ENCODE measurements at places on chromosomes 13 and 19.

DNA sequence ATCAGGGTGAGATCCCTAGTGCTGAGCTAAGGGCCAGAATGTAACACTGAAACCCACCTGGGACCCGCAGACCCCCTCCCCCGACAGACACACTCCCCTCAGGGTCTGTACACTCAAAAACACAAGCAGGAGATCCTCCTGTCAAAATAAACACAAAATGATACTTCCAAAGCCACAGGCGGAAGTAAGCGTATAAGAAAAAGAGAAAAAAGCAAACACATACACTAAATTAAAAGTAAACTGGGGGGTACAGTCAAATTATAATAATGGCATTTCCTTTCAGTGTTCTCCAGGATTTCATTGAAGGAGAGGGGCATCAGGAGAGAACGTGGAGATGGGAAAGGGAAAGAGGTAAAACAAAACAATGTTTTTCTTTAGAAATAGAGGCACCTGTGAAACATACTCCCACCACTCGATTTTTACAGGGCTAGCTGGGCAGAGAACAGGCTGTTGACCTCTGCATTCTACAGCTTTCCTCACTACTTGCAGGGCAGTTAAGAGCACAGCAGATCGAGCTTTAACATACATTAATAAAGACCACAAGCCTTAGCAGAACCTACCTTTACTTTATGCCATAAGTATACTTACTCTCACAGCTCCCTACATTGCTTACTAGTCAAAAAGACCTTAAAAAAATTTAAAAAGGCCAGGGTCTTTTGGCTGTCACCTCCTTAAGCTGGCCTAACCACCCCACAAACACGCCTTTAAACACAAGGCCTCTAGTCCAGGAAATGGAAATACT lies 5.3 kb downstream of the ZIC5 start:
- H3K27me3 ChIP-seq: peaks cover 79% of the 10 kb centered on the region
- no peak overlapping the region for H3K4me3 ChIP-seq
- no peak for DNase-seq
- no peak overlapping the region for H3K27ac ChIP-seq
- H3K4me1 ChIP-seq: peaks cover 2% of the 10 kb centered on the region
- no peaks in the 10 kb centered on the region for H3K36me3 ChIP-seq

DNA sequence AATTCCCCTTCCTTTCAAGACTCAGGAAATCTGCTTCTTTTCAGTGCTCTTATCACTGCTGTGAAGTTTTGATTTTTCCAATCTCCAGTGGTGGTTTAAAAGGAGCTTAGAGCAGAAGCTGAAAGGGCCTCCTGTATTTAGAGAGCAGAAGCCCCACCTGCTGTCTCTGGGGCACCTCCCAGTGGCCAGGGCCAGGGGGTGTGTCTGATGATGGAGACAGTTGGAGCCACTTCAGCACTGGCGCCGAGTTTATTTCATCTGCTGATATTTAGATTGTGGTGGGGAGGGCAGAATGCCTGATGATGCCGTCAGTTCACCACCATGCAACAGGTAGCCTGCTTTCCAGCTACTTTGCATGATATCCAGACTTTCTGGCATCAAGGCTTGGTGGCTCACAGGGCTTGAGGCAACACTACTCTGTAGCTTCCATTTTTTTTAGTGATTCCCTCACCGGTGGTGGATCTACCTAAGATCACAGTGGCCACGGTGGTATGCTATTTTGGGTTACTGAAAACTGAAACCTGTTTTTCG lies 371.9 kb downstream of the KCNRG start:
- H3K36me3 ChIP-seq: no peaks in the 10 kb centered on the region
- H3K27me3 ChIP-seq: no peaks in the 10 kb centered on the region
- peak; percentile 42 for DNase-seq
- H3K4me3 ChIP-seq: no peak overlapping the region
- H3K27ac ChIP-seq: peak overlapping the region; percentile 98

GRCh38 chr19:11446652-11447301 lies 11.3 kb downstream of the PRKCSH start:
- no peak overlapping the region for H3K27ac ChIP-seq
- H3K4me1 ChIP-seq: no peaks in the 10 kb centered on the region

GRCh38 chr19:53394522-53394973 lies 401 bp upstream of the ZNF765 start:
- peaks cover 8% of the 10 kb centered on the region for H3K36me3 ChIP-seq
- peak; percentile 61 for DNase-seq
- peak overlapping the region; percentile 70 for H3K27ac ChIP-seq

DNA sequence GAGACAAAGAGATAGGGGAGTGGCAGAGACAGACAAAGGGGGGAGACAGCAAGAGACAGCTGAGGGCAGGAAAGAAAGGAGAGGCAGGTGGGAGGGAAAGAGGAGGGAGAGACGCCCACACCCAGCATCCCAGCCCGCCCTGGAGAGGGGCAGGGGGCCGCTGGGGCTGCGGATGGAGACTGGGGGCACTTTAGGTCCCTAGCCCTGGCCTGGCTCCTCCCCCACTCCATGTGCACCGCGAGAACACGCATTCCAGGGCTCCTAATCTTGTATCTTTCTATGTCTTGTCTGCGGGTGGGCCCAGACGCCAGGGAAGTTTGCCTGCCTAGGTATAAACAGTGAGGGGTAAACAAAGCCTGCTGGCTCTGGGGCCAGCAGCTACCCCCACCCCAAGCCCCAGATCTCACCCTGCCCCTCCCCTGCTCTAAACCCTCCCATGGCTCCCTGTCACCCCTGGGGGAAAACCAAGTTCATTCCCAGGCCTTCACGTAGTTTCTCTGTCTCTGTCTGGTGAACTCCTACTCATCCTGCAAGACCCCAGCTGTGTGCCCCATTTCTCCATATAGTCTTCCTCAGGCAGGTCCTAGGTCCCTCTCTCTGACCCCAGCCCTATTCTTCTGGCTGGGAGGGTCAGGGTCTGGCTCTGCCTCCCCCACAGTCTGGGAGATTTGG lies 5.7 kb downstream of the TLE5 start:
- H3K27me3 ChIP-seq: no peaks in the 10 kb centered on the region
- no peak overlapping the region for H3K27ac ChIP-seq
- peaks cover 63% of the 10 kb centered on the region for H3K36me3 ChIP-seq
- DNase-seq: no peak

DNA sequence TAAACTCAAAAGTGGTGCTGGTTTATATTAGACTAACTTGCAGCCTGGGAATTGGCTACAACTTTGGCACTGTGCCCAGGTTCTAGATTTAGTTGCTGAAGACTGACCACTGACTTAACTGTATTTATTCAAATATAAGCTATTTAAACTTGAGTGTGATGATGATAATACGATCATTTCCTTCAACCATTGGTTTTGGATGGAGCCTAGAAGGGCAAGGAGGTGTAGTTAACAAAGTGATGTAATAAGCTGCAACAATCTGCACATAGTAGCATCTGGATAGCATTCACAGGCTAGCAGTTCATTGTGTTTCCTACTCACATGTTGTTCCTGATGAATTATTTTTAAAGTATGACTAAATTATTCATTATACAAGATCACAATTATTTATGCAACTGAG lies 55.2 kb upstream of the DACH1 start:
- H3K4me3 ChIP-seq: no peak overlapping the region
- DNase-seq: no peak
- no peaks in the 10 kb centered on the region for H3K27me3 ChIP-seq
- no peak overlapping the region for H3K27ac ChIP-seq
- H3K36me3 ChIP-seq: no peaks in the 10 kb centered on the region

DNA sequence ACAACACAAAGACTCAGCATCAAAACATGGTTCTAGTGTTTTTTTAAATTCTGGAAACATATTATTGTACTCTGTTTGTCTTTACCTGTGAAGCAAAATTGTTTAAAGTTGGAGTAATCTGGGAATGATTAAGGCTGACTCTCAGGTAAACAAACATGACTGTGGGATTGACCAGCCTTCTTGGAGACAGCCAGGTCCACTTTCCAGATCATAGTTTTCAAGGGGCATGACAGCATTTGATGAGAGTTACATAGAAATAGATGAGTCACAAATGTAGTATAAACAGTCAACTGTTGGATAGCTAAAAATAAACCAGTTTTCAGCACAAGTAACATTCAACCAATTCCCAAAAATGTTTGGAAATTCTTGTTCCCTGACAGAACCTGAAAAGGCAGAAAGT lies 1680.9 kb downstream of the OLFM4 start:
- no peaks in the 10 kb centered on the region for H3K4me1 ChIP-seq
- DNase-seq: no peak
- no peaks in the 10 kb centered on the region for H3K36me3 ChIP-seq
- no peaks in the 10 kb centered on the region for H3K27me3 ChIP-seq

DNA sequence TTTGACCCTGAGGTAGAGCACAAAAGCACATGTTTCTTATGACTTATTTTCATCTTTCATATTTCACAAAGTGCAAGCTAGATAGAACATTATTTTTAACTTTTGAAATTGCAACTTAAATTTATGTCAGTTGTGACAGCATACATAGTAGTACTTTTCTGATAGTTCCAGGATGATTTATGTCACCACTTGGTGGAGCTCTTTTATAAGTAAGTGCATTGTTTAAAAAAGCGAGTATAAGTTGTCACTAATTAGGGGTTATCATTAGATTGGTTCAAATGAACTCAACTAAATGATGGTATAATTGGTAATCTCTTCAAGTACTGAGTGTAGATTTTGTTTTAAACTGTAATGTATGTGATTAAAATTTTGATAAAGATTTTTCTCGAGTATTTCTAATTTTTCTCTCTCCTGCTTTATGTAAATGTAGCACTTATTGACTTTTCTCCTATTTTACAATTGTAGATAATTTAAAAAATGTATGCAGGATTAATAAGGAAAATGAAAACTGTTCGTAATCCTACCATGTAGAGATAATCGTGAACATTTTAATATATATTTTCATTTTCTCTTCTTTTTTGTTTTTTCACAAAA lies 31.1 kb downstream of the RB1 start:
- H3K4me3 ChIP-seq: no peak overlapping the region
- H3K27ac ChIP-seq: no peak overlapping the region
- H3K36me3 ChIP-seq: 0 out of 2 replicates have a peak, but pooled peaks cover 1% of the 10 kb centered on the region
- no peaks in the 10 kb centered on the region for H3K27me3 ChIP-seq
- H3K4me1 ChIP-seq: peaks cover 4% of the 10 kb centered on the region

- no peaks in the 10 kb centered on the region for H3K27me3 ChIP-seq
- H3K27ac ChIP-seq: no peak overlapping the region
- H3K4me3 ChIP-seq: no peak overlapping the region
- no peaks in the 10 kb centered on the region for H3K36me3 ChIP-seq
- DNase-seq: no peak
These were observed 20.6 kb upstream of the ADGRE1 start for GRCh38 chr19:6866741-6867151.

DNA sequence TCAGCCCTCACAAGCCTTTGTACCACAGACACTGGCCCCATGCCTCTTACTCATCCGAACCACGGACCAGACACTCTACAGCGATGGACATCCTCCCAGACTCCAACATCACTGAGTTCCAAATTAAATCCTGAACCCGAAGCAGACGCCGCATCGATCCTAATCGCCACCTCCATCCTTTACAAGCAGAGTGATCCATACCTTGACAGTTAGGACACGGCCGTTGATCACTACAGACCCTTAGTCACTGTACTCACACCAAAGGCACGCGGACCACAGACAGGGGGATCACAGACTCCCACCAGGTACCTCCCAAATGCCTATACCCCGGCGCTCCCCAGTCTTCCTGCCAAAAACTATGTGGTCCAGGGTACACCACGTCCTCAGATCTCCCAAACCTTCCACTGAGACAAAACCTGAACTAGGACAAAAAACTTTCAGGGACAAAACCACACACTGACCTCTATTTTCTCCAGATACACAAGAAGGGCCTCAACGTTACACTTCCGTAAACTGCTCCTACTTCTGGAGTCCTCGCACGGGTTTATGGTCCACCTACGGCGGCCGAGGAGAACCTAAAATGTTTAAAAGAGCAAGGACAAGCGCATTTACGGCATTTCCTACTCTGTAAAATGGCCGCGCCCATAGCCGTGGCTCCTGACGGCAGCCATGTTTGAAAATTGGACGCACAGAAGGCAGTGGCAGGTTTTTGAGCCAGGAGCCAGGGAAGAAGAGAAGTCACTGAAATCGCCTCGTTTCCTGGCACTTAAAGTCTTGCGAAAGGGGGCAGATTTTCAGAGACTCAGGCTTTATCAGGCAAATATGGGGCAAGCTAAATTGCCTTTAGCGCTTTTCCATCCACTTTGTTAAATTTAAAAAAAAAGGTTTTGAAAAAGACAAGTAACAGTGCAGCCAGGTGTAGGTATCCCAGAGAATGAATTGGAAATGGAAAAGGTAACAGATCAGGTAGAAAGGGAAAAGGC lies at the start of gene ZNF350:
ZNF350 (minus strand) TSS at position 532 of the 983 bp plus-strand sequence. CDS start 12,480 bp downstream, outside the sequence.
- peak within 1 kb of the TSS; percentile 93 for H3K4me3 ChIP-seq
- no peaks in the 10 kb centered on the region for H3K4me1 ChIP-seq
- no peaks in the 10 kb centered on the region for H3K36me3 ChIP-seq
